ENCODE measurements at places on chromosomes 12 and 14.

- no peak for DNase-seq
Measured at GRCh38 chr12:1767407-1768090, 52.8 kb upstream of the LRTM2 start.

- no peak for DNase-seq
Measured at GRCh38 chr12:128383357-128383937, 116.5 kb downstream of the TMEM132C start.

DNA sequence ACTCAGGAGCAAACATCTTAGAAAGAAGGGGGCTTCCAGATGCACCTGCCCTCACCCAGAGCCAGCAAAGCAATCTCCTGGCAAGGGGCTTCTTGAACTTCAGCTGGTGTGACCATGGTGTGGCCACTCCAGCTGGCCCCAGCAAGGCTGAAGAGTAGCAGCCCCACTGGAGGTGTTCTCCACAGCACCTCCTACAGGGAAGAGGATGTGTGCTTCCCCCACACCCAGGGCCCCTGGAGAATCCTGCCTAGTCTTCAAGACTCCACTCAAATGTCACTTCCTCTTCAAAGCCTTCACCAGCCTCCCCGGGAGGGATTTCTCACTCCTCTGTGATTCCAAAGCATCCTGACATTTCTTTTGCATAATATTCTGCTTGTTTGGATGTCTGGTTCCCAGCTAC lies 8.5 kb downstream of the RAB15 start:
- DNase-seq = no peak

DNA sequence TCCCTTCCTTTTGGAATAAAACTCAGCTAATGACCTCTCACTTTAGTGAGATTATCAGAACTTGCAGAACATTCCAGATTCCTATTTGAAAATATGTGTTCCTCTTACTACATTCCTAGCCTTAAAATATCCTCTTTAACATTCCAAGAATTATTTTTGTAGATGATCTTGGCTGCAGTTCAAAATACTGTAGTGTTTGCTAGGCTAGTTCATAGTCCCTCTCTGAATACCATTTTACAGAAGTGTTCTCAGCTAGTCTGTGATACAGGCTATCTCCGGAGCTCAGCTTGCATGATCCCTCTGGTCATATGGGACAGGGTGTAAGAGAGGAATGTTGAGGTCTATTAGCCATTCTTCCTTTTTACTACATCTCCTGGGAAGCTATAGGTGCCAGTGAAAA lies 17.6 kb upstream of the GPR33 start:
- no peak for DNase-seq

Data from activated T-cell treated with anti-CD3 and anti-CD28 coated beads, Interleukin-2, amount 50 U/mL, for 72 hours (primary cell).